Mesothelial cell of epicardium (in vitro differentiated cells): ENCODE measurements at places on chromosomes 5 and 9.

GRCh38 chr9:76158713-76159112 lies 235.5 kb downstream of the RFK start:
- H3K4me1 ChIP-seq = peaks cover 29% of the 10 kb centered on the region
- DNase-seq = no peak

- no peaks in the 10 kb centered on the region for H3K27me3 ChIP-seq
- DNase-seq = no peak
- peaks cover 2% of the 10 kb centered on the region for H3K36me3 ChIP-seq
- H3K4me3 ChIP-seq = no peak overlapping the region
- no peak overlapping the region for H3K27ac ChIP-seq
These were observed 88.4 kb downstream of the PTCD2 start for GRCh38 chr5:72408603-72409002.

DNA sequence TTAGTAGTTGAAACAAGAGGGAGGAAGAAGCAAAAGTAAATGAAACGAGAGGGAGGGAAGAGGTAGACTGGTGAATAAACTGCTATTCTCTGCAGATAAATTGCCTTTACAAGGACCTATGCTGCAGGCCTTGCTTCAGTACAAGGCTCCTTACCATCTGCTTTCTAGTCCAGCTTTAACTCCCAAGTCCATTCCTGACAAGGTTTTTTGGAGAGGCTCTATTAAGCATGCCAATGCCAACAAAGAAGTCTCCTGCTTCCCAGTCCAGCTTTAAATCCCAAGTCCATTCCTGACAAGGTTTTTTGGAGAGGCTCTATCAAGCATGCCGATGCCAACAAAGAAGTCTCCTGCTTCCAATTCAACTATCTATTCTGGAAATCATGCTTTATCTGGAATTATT lies 244.9 kb downstream of the GABRB2 start:
- no peak overlapping the region for H3K27ac ChIP-seq
- no peak overlapping the region for H3K4me3 ChIP-seq
- no peaks in the 10 kb centered on the region for H3K27me3 ChIP-seq
- peaks cover 19% of the 10 kb centered on the region for H3K4me1 ChIP-seq
- no peak for DNase-seq

DNA sequence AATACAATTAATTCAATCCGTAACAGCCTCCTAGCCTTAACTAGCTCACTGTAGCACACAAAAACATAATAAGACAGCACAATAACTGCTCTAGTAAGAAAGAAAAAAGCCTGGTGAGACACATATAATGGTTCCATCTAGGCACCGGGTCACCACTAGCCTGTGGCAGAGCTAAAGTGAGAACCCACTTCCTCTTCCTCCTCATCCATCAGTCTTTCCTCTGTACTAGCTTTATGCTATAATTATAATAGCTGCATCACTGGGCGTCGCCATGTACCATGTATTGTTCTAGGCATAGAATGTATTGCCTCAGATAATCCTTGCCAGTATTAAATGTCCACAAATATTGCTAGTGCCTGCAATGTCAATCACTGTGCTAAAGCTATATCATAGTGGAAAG lies 23.1 kb downstream of the ADRB2 start:
- no peaks in the 10 kb centered on the region for H3K4me1 ChIP-seq
- no peak for DNase-seq
- H3K27ac ChIP-seq = no peak overlapping the region

DNA sequence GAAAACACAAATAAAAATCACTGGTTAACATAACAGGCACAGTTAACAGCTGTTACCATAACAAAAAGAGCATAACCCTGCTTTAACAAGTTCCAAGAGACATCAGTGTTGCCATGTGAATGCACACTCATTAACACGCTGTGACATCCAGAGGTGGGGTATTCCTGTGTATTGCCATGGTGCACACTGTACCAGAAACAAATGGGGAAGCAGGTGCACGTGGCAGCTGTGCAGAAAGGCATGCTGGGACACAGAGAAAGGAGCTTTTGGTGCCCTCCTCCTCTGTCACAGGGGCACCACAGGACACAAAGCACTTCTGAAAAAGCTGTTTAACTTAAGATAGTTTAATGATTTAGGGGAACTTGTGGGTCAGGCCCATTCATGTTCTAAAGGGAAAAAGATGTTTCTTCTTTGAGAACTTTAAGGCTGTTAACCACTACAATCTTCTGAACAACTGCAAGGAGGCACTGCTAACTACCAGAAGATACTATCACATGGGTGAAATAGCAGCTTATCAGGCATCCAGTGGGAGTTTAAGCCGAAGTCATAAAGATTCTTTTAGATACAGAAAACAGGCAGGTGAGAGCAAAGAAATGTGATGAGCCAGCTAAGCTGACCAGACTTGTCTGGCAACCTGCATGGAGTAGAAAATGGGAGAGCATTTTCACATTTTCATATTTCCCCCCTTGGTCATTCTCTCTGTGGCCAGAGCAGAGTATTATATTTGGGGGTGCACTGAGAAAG lies 56.4 kb upstream of the GOLPH3 start:
- no peak overlapping the region for H3K4me3 ChIP-seq
- no peak for DNase-seq
- H3K27ac ChIP-seq = peak overlapping the region; percentile 76
- peaks cover 21% of the 10 kb centered on the region for H3K36me3 ChIP-seq

- H3K36me3 ChIP-seq = no peaks in the 10 kb centered on the region
- H3K4me3 ChIP-seq = no peak overlapping the region
- no peak overlapping the region for H3K27ac ChIP-seq
- peak; percentile 36 for DNase-seq
These were observed 2.9 kb upstream of the LPCAT1 start for GRCh38 chr5:1526681-1527131.

DNA sequence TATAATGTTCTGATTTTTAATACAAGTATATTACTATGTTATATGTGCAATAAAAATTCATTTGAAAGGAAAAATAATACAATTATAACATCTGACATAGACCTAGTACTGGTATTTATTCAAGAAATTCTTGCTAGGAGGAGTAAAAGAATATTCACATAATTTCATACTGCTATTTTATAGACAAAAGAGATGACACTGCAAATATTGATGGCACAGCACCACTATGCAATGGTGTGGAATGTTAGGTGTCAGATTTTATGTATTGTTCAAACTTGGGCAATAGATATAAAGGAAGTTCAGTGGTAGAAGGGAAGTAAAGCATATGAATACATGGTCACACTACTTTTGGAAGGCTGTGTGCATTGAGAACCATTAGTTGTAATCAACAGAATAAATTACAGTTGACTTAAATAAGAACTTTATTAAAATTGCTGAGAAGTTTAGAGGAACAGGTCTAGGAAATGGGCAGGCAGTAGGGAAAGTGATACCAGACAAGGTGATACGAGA lies 143.9 kb downstream of the OR2K2 start:
- no peak for DNase-seq
- peaks cover 1% of the 10 kb centered on the region for H3K36me3 ChIP-seq
- H3K4me3 ChIP-seq = no peak overlapping the region
- H3K27ac ChIP-seq = no peak overlapping the region
- H3K27me3 ChIP-seq = peaks cover 4% of the 10 kb centered on the region

DNA sequence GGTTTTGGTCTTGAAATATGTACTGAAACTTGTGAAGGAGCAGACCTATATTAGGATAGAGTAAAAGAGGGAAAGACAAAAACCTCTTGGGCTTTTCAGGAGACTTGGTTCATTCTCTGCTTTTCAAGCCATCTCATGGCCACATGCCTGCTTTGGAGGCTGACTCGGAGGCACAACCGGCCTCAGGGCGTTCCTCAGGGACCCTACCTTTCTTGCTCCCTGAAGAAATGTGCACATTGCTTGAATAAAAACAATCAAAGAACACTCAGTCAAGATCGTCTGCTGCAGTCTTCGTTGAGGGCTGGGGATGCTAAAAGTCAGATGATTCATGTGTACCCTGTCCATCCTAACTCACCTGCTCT lies 994 bp downstream of the IRGM start:
- peaks cover 20% of the 10 kb centered on the region for H3K27me3 ChIP-seq
- DNase-seq = no peak
- H3K36me3 ChIP-seq = no peaks in the 10 kb centered on the region
- no peak overlapping the region for H3K27ac ChIP-seq
- H3K4me3 ChIP-seq = no peak overlapping the region
- H3K4me1 ChIP-seq = peaks cover 5% of the 10 kb centered on the region

- H3K4me1 ChIP-seq = no peaks in the 10 kb centered on the region
- no peak overlapping the region for H3K4me3 ChIP-seq
- no peak overlapping the region for H3K27ac ChIP-seq
- H3K27me3 ChIP-seq = no peaks in the 10 kb centered on the region
- peaks cover 1% of the 10 kb centered on the region for H3K36me3 ChIP-seq
These were observed 22.4 kb downstream of the ELOVL7 start for GRCh38 chr5:60821488-60822284.

DNA sequence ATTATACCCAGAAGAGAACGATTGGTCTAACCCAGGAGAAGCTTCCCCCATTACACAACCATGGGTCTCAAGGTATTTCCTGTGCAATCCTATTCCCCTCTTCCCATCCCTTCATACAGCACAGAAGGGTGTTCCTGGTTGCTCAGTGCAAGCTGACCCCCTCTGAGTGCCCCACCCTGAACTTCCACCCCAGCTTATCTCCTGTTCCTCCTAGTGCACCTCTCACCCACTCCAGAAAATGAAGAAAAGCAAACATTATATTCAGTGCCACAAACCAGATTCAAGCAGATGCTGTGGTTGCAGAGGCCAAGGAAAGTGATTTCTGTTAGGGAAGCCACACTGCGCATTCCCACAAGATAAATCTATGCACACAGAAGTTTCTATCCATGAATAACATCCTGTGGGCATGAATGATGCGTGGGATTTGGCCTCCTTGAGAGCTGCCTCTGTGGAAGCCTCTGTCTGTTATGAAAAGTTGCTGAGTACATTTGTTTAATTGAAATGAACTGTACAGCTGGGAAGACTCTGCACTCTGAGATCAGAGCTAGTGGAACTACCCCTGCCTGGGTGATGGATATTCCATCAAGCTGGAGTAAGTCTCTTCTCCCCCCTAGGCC lies 2.2 kb upstream of the OR2S2 start:
- peaks cover 69% of the 10 kb centered on the region for H3K27me3 ChIP-seq
- H3K4me3 ChIP-seq = no peak overlapping the region
- no peak for DNase-seq
- H3K27ac ChIP-seq = no peak overlapping the region
- H3K4me1 ChIP-seq = peaks cover 4% of the 10 kb centered on the region

DNA sequence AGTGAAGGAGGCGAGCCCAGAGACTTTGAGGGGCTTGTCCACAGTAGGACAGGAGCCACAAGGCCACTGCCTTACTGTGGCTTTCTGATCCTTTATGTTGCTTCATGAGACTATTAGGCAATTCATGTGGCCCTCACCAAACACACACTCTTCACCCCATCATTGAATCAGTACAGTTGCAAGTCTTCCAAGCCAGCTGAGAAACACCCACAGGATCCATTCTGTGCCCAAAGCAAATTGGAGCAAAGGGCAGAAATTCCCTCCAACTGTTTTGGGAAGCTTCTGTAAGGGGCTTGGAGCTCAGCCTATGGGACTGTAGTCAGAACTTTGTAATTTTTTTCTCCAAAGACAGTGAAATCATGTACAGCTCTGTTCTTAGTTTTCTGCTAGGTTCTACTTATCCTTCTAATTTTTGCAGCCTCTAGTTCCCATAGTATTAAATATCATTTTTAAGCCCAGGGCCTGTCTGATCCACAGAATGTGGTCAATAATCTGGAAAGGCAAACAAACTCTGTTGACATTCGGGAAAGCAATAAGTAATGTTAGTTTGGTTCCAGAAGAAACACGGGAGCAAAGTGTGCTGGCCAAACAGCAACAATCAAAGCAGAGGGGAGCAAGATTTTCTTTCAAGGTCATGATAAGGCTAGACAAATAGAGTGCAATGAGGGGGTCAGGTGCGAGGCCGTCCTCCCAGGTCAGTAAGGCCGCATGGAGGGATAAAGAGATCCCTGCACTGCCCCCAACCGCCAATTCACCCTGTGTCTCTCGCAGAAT lies 47.0 kb downstream of the UBE2QL1 start:
- H3K4me1 ChIP-seq = peaks cover 10% of the 10 kb centered on the region
- no peak overlapping the region for H3K4me3 ChIP-seq
- H3K27ac ChIP-seq = no peak overlapping the region
- no peak for DNase-seq
- H3K27me3 ChIP-seq = peaks cover 77% of the 10 kb centered on the region

DNA sequence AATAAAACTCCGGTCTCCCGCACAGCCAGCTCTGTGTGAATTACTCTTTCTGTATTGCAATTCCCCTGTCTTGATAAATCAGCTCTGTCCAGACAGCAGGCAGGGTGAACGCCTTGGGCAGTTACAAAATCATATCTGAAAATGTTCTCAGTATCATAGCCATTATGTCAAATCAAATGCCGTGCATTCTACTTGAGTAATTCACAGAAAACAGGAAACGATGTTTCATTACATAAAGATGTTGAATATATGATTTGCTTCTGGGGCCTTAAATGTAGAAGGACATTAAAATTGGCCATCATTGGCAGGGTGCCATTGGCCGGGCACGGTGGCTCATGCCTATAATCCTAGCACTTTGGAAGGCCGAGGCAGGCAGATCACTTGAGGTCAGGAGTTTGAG lies 8.5 kb downstream of the POLR3G start:
- no peak for DNase-seq
- peaks cover 8% of the 10 kb centered on the region for H3K4me1 ChIP-seq
- H3K36me3 ChIP-seq = no peaks in the 10 kb centered on the region
- no peaks in the 10 kb centered on the region for H3K27me3 ChIP-seq
- no peak overlapping the region for H3K4me3 ChIP-seq

GRCh38 chr9:84975926-84976325 lies 306.4 kb downstream of the NTRK2 start:
- H3K4me3 ChIP-seq = no peak overlapping the region
- no peak overlapping the region for H3K27ac ChIP-seq
- no peaks in the 10 kb centered on the region for H3K36me3 ChIP-seq
- no peaks in the 10 kb centered on the region for H3K4me1 ChIP-seq
- H3K27me3 ChIP-seq = peaks cover under 1% of the 10 kb centered on the region

GRCh38 chr9:6887051-6887450 lies 129.3 kb downstream of the KDM4C start:
- peaks cover 1% of the 10 kb centered on the region for H3K36me3 ChIP-seq
- no peak overlapping the region for H3K27ac ChIP-seq
- H3K4me1 ChIP-seq = peaks cover 3% of the 10 kb centered on the region
- no peaks in the 10 kb centered on the region for H3K27me3 ChIP-seq
- H3K4me3 ChIP-seq = no peak overlapping the region

GRCh38 chr5:7494481-7495130 lies 98.7 kb downstream of the ADCY2 start:
- no peaks in the 10 kb centered on the region for H3K4me1 ChIP-seq
- no peaks in the 10 kb centered on the region for H3K27me3 ChIP-seq
- DNase-seq = no peak
- no peak overlapping the region for H3K4me3 ChIP-seq

GRCh38 chr9:90060256-90060655 lies 455.4 kb downstream of the GADD45G start:
- peaks cover 7% of the 10 kb centered on the region for H3K27me3 ChIP-seq
- DNase-seq = no peak
- H3K4me1 ChIP-seq = peaks cover 10% of the 10 kb centered on the region
- no peak overlapping the region for H3K4me3 ChIP-seq
- H3K36me3 ChIP-seq = no peaks in the 10 kb centered on the region

DNA sequence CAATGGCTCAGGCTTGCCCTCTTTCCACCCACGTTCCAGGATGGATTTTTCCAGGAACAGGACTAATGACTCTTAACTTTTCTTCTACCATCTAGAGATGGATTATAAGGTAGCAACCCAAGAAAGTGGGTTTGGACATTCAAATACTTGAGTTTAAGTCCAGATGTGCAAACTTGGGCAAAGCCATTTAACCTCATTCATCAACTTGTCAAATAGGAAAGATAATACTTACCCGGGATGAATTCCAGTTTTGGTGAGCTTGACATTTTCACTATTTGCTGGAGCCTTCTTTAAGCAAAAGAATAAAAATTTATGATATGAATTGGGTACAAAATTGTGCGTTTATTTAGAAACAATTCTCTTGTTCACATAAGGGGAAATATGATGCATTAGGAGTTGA lies 44.3 kb upstream of the ZBED3 start:
- H3K36me3 ChIP-seq = peaks cover 20% of the 10 kb centered on the region
- DNase-seq = no peak
- H3K4me3 ChIP-seq = no peak overlapping the region
